ENCODE measurements at places on chromosomes 2 and 18. TPM values are rescaled to one million over a fixed set of nuclear protein-coding genes. Genes with fewer than 3 reads are reported as not detected.

The FSIP2 gene
- total RNA-seq = 2.3 TPM

The NT5C1B gene
- not detected for total RNA-seq

The PLB1 gene
- total RNA-seq = 10.6 TPM

The OXER1 gene
- not detected for total RNA-seq

The FIGN gene
- 40.4 TPM for total RNA-seq
